ENCODE measurements at places on chromosomes 11 and 22.
A peak's percentile ranks its signal among the peaks of the same experiment; 100 is the strongest.

DNA sequence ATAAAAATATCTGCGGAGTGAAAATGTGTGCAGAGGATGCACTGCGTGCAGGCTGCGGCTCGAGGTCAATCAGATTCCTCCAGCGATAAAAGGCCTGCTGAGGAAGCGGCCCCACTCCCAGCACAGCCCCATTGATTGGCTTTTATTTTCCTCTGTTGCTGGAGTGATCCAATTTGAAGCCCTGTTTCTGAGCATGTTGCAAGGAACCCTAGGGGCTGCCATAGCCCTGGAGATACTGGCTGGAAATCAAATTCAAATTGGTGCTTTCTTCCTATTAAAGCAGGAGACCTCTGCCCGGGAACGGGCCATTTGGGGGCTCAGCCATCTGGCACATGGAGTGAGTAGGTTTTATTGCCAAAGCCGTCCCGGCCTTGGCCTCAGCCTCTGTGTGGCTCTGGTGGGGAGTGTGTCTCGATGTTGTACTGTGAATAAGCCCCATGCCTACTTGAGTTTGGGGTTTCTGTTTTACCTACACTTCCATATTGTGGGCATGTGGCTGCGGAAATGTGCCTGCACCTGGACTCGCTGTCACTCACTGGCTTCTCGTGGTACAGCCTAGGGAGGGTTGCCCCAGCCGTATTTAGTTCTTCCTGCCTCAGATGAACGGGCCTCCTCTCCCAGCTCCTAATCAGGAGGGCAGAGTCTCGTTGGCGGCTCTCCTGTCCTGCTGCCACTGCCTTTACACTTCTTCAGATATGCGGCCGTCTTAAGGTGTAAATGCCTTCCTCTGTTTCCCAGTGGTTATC is 25.6 kb downstream of the PARVB start:
- DNase-seq = no peak

GRCh38 chr11:121240650-121241303 is 51.8 kb upstream of the SC5D start:
- no peak for DNase-seq

DNA sequence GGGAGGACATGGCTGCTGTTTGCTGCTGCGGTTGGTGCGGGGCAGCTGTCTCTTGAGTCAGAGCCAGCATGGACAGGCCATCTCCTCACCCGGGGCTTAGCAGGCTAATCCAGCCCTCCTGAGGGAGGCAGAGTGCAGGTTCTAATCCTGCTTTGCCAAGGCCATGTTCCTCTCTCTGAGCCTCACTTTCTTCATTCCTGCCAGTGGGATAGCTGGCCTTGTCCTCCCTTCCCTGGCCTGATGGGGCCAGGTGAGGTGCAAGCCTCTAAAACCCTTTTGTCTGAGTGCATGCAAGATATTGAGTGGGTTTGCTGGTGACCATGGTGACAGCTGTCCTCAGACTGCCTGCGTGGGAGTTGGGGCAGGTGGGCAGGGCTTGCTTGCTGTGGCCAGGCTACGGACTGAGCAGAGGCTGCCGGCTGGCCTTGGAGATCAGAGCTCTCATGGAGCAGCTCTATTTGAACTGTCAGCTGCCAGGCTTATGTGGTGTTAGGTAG is 3.6 kb downstream of the USP35 start:
- no peak for DNase-seq

DNA sequence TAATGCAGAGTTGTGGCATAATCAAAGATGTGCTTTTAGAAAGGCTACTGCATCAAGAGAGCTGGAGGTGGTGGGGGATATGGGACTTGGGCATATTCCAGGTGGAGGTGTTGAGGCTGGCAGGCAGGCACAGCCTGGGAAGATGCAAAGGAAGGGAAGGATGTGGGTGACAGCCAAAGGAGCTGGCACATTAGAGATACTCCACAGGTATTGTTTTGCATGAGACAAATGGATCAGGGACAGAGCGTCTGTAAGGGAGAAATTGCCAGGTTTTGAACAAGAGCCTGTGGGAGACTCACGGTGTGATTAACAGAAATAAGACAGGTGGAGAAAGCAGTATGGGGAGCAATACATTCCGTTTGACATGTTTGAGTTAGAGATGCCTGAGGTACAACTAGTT is 263.7 kb downstream of the NELL1 start:
- DNase-seq = no peak

GRCh38 chr11:17564687-17565042 is 17.6 kb downstream of the OTOG start:
- DNase-seq = no peak

GRCh38 chr11:24567380-24567779 is 70.5 kb downstream of the LUZP2 start:
- no peak for DNase-seq

GRCh38 chr11:121452609-121453150 is at the start of gene SORL1-AS1:
TSS of gene SORL1-AS1 (minus strand) at chr11:121452967.
- peak; percentile 41 for DNase-seq

GRCh38 chr11:43285826-43286225 is 26.0 kb upstream of the API5 start:
- DNase-seq = no peak

- no peak for DNase-seq
These were observed 324.3 kb downstream of the DYNC2H1 start for GRCh38 chr11:103433386-103434072.

DNA sequence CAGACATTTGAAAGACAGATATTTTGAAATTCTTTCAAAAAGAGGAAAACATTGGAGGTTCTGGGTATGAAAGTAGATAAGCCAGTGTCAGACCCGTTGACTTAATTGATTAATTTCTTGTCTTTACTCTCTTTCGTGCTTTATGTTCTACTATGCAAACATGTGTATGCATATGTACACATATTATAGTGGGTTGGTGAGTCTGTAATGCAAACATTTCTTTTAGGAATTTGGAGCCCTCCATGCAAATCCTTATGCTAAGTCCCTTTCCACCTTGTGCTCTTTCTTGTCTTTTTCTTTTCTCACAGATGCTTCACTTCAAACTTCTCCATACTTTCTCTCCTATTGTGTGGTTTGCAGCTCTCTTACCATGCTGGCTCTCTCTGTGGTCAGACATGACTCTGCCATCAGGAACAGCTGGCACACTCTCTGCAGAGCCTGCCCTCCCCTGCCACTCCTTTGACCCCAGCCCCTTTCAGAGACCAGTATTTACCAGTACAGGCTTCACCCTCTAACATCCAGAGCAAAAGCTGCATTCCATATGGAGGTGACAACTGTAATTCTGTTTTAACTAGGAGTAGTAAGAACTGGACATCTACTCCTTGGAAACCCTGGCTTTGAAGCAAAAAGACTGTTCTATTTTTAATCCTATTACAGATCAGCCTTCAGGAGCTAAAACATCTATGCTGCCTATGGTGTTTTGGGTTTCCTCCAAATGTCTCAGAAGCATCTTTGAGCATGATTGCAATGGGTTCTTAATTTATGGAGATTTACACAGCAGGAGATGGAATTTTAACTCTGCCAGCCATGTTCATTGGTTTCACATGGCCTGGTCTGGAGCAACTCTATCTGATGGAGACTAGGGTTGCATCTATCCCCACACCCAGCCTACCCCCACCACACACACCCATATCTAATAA is 386.9 kb upstream of the FAT3 start:
- no peak for DNase-seq

- no peak for DNase-seq
These were observed 3.1 kb downstream of the CST6 start for GRCh38 chr11:66014804-66015453.

DNA sequence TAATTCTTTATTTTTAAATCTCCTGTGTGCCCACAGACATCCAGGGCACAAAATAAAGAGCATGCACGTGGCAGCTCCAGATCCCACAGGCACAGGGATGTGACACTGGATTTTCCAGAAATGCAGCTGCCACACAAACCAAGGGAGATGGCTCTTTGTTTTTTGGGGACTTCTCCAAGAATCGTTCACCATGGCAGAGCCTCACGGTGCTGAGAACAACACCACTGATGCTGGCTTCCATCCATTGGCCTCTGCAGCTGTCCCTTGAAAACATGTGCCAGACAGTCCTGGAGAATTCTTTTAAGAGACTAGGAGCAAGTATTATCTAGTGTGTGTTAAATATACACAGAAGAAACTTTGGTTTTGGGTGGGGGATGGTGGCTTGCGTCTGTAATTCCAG is 108.4 kb upstream of the SLC22A12 start:
- no peak for DNase-seq

DNA sequence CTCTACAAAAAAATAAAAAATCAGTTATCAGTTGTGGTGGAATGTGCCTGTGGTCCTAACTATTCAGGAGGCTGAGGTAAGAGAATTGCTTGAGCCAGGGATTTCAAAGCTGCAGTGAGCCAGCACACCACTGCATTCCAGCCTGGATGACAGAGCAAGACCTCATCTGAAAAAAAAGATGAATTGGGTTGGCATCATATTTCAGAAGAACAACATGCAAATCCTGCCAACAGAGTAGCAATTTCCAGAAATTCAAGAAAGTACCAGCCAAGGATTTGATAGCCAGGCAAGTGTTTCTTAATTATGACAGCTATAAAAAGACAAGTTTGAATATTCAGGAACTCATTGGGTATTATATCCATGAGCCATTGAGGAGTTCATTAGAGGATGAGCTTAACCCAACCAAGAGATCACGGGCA is 75.2 kb downstream of the USP47 start:
- no peak for DNase-seq

GRCh38 chr22:49236541-49237075 is 591.1 kb downstream of the BRD1 start:
- no peak for DNase-seq

DNA sequence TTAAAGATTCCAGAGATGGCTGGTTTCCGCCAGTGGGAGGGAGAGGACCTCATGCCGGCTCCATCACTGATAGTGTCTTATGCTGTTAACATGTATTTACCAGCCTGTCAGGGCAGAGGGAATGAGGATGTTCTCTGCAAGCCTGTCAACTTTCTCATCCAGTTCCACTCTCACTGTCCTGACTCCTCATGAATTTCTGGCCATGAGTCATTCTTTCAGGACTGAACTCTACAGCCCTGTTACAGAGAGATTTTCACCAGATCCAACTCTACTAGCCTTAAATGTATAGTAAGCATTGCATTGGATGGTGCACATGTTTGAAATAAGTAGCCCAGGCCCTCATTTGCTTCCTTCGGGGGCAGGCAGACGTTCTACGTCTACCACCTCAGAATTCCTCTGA is 387.7 kb downstream of the TMEM135 start:
- no peak for DNase-seq

DNA sequence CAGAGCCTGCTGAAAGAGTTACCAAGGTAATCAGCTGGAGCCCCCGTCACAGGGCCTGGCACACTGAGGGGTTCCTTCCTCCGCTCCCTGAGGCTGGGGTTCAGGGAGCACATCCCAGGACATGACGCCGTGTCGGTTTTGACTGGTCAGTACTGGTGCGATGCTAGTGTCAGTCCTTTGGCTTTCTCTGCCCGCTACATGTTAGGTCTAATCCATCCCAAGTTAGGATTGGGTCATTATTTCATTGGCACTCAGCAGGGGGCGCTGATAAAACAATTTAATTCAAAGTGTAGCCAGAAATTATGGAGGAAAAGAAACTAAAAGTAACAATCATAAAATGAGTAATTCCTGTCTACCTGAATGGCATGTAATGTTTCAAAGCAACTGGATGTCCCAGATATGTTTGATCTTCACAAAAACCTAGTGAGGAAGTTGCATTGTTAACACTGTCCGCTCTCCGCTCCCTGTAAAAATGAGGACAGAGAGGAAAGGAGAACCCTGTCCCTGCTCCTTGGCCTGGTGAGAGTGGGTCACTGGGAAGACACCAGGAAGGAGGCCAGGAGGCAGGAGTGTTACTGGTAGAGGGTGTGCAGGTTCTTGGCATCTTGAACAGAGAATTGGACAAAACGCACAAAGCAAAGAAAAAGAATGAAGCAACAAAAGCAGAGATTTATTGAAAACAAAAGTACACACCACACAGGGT is 27.1 kb downstream of the TSKU start:
- DNase-seq = no peak

- no peak for DNase-seq
These were observed 973.6 kb upstream of the TENM4 start for GRCh38 chr11:80414181-80415165.

- peak; percentile 12 for DNase-seq
These were observed 1.7 kb downstream of the HPX start for GRCh38 chr11:6438979-6439571.

GRCh38 chr11:1570001-1570453 is 2.0 kb downstream of the DUSP8 start:
- DNase-seq = no peak

DNA sequence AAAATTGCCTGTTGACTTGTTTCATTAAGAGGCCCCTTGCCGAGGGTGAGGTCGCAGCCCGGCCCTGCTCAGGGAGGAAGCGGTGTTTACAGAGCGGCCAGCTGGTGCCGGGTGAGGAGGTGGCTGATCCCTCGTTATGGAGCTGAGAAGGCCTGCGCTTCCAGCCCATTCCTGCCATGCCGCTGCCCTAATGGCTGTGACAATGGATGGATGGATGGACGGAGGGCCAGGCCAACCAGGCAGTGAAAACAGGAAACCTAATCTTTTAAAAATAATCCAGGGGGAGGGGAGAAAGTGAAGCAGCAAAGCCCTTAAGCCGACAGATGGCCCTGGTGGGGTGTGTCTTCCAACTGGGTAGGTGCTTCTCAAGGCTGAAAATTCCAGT is 38.5 kb downstream of the BCR start:
- DNase-seq = no peak

DNA sequence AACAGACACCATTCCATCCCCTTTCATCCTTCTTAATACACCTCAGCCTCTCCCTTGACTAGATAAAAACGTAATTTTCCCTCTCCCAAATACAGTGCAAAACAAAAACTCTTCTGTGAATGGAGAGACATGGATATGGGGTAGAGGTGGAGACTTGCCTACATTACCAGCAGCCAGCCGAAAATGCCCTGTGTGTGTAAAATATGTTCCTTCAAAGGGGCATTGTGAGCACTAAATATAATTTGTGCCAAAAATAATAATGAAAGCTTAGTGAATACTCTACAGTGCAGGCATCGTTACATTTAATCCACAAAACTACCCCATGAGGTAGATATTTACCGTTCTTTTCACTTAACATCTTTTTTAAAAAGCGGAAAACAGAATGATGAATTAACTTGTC is 1.0 kb upstream of the TRIM44 start:
- no peak for DNase-seq

DNA sequence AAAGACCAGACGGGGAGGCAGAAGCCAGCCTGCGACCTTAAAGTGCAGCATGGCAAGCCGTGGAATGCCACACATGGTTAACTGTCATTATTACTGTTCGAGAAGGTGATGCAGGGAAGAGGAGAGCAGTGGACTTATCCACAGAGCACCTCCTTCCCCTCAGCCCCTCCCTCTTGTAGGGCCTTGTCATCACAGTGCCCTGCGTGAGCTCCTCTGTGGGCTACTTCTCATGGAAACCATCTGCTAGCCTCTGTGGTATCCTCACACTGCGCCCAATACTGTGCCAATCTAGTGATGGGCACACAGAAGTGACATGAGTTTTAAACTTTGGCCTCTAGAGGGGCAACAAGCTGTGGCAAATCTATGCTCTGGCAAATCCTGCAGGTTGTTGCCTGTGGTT is 18.2 kb upstream of the CCDC134 start:
- DNase-seq = peak; percentile 6
